Lower lobe of right lung (tissue), 2 donors: ENCODE measurements at places on chromosomes 7 and 10.

GRCh38 chr7:50537417-50537816, 27.8 kb downstream of the DDC start:
- DNase-seq: no peak

- DNase-seq: no peak
These were observed 36.7 kb downstream of the BTBD16 start for GRCh38 chr10:122307669-122308416.

GRCh38 chr7:63112764-63113712, 885.6 kb upstream of the ZNF722 start:
- no peak for DNase-seq

DNA sequence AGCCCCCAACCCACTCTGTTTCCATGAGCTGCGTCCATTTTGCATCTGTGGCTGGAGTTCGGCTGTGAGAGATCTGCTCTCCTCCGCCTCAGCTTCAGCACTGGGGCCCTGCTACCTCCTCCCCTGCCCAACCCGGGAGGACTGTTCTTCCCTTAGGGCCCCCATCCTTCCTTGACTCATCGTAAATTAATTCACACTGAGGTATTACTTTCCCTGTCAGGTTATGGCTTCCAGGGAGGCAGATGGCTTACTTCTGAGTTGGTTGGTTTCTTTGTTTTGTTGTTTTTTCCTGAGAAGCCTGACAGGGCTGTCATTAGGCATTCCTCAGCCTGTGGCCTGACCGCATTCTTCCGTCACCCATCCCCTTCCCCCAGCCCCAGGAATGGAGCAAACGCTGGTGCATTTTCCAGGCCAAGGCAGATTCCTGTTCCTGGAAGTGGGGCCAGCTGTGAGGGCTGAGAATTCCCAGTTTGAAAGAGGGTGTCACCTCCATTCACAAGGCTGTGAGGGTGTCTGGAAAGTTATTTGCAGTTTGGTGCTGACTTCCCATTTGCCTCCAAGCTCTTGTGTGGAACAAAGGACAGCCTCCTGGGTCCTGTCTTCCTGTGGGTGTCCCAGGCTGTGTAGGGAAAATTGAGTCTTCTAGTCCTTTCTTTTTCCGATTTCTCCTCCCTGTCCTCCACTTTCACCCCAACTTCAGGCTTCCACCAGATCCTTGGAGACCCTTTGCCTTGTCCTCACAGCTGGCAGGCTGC, 11.7 kb downstream of the CPA5 start:
- no peak for DNase-seq

DNA sequence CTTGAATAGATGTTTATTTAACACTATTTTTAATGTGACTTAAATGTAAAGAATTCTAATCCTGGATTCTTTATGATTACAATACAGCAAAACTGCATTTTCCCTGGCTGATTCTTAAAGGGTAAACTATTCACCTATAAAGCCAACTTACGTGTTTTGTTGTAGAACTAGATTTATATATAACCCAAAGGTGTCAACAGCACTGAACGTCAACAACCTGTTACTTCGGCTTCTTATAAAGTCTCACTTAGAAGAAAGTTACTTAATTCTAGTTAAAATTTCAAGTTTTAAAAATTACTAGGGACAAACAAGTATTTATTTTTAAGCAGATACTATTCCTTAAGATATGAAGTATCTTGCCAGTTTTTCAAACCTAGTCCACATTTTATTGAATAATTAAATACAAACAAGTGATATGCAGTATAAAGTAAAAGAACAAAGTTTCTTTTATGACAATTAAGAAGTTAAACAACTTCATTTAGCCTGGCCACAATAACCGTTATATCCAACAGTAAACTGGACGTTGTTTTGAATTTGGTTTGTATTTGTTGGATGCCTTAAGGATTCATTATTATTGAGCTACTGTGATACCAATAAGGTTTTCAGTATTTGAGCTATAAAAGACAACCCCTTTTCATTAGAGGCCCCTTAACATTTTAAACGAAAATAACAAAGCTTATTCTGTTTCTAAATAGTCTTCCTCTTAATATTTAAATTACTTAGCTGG, 83.1 kb downstream of the SNX10 start:
- DNase-seq: no peak

- DNase-seq: no peak
These were observed 1091.8 kb downstream of the LRMDA start for GRCh38 chr10:76523246-76523645.

GRCh38 chr7:77866370-77866769, 67.8 kb downstream of the PHTF2 start:
- DNase-seq: no peak

DNA sequence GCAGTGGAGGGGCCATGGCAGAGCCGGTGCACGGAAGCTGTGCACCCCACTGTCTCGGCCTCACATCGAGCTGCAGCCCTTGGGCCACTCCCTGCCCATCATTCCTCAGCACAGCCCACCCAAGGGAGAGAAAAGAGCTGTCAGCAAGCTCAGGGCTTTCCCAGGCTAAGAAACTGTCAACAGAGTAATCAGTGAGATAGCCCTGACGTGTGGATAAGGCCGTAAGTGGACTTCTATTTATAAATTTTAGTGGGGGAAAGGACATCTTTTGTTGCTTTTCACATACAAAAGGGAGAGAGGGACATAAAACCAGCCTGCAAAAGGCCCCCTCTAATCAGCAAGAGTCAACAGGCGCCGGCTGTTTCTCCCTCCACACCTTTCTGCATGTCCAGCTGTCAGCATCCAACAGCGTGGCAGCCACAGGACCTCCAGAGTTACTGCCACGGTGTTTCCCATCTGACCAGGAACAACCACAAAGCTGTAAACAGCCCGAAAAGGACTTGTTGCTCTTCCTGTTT, 56.8 kb upstream of the DDC start:
- no peak for DNase-seq

GRCh38 chr7:14236834-14237233, 247.4 kb upstream of the ETV1 start:
- no peak for DNase-seq

GRCh38 chr7:12127455-12127854, 83.6 kb upstream of the TMEM106B start:
- no peak for DNase-seq

DNA sequence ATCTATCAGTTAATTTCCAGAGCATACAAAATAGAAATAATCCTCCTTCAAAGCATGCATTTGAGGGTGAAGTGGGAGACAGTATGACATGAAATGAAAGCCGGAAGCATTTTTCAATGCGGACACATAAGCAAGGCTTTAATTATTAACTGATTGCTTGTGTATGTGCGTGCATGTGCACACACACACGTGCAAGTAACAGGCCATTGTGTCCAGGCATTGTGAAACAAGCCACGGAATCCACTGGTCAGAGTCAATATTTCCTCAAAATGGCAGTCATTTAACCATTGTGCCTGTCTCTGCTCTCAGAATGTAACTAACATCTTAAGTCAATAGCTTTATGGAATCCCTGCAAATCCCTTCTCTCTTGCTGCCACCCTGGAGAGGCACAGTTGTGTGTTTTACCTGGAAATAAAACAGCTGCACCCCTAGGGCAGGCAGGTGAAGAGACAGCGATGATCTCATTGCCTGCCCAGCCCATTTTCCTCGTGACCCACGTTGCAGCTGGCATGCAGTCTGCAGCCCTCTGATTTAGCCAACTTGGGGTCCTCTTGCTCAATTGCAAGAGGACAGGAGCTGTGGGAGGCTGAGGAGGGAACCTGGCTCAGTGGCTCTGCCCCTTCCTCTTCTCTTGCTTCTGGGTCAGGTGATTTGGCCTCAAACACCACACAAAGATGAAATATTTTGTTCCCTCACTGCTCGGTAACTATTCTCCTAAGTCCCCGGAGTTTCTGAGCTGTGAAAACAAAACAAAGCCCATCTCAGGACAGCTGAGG, 500.9 kb upstream of the ZMIZ1 start:
- DNase-seq: peak; percentile 49

GRCh38 chr10:30386801-30387588, 37.9 kb upstream of the MTPAP start:
- no peak for DNase-seq

GRCh38 chr10:773562-774161, 84.2 kb upstream of the DIP2C start:
- peak; percentile 46 for DNase-seq

GRCh38 chr10:110885932-110886674, 14.4 kb downstream of the PDCD4 start:
- no peak for DNase-seq

GRCh38 chr7:86643561-86644281, at the start of gene GRM3:
Gene GRM3 (plus strand): TSS chr7:86643909. CDS start chr7:86765146, 121,237 bp downstream.
- DNase-seq: peak; percentile 42

DNA sequence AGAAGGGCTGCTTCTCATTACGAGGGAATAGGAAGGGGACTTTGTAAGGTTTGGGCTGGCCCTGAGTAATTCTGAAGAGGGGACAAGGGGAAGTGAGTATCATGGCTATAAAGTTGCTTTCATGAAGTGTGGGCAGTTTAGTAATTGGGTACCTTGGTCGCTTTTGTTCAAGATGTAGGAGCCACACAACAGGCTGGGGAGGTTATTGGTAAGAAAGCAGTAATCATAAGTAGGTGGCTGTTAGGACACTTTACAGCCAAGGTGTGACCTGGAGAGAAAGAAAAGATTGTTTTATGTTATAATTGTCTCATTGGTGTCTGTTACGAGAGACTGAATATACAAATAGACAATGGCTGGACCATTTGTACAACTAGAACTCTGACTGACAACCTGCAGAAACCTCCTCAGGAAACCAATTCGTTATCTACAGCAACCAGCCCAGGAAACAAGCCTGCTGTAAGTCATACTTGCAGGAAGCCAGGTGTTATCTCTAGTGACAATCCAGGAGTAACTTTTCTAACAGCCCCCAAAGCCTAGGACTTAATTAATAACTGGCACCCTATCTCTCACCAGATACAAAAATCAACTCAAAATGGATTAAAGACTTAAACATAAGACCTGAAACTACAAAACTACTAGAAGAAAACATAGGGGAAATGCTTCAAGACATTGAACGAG, 5.0 kb upstream of the CCM2 start:
- no peak for DNase-seq

DNA sequence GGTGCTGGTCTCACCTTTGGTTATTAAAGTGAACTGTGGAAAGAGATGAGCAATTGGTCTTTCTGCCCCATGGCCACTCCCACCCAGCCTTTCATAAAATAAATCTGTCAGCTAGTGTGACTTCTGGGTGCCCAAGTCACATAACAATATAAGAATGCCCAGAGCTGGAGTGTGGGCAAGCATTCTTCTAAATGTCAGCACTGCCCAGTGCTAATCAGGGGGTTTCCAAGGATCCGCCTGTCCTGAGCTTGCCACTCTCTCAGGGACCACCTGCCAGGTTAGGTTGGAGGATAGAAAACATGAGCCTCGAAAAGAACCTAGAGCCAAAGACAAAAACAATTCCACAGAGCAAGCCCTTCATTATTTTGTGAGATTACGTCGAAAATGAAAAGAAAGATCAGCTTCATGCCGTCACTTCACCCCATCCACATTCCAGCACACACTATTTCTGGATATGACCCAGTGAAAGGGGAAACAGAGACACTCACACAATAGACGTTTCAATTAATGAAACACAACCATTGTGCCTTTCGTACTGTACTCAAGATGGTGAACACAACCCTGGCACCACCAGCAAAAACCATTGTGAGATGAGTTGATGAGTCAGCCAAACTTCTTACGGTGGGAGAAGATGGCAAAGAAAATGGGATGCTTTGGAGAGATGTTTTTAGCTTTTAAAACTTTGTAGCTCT, 30.8 kb downstream of the SCRN1 start:
- DNase-seq: no peak

DNA sequence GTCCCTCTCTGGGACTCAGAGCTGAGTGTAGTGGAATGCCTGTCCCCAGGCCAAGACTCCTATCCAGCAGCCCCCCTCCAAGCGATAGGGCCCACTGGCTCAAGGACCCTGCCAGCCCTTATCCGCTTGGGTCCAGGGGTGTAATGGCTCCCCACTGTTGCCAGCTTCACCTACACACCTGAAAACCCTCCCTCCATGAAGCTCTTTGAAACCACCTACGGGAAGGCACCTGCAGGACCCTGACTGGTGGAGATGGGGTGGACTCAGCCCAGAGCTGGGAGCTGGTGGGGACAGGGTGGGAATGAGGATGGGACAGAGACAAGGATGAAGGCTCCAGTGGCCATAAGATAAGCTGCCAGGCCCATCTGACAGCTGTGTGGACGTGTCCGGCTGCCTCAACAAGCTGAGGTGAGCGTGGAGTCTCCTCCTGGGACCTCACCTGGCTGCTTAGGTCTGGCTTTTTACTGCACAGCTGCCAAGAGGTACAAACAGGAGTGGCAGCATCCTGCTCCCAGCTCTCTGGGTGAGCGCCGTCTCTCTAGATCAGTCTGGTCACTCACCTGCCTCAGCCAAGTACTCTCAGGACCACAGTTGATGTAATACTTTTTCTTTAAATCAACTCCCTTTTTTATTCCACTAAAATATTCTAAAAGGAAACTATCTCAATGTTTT, 41.9 kb downstream of the DRGX start:
- no peak for DNase-seq
